HEK293T (cell line): ENCODE measurements at places on chromosomes 2 and 18.

GRCh38 chr2:218343591-218343990 lies 13.1 kb upstream of the CATIP start:
- no peak for DNase-seq

GRCh38 chr2:238652771-238653157 lies 195.1 kb upstream of the TWIST2 start:
- no peak for DNase-seq

DNA sequence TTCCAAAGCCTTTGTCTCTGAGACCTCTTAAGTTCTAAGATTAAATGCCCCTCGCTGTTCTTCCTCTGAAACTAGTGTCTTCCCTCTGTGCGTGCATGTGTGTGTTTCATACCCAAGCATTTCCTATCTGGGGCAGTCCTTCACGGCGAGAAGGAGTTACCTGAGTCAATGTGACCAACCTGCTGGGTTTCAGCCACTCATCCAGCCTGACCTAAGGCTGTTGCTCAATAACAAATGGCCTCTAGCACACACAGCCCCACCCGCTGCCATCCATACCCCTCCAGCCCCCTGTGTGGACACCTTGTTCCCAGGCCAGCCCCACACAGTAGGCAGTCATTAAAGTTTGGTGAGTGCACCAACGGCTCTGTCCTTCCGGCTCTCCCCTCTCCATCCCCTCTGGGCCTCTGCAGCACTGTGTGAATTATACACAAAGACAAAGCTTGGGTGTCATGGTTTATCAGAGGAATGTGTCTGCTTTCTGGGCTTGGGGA lies 53.8 kb upstream of the FOSL2 start:
- DNase-seq, result no peak

GRCh38 chr2:176960736-176961520 lies 251.7 kb upstream of the HNRNPA3 start:
- peak; percentile 16 for DNase-seq

DNA sequence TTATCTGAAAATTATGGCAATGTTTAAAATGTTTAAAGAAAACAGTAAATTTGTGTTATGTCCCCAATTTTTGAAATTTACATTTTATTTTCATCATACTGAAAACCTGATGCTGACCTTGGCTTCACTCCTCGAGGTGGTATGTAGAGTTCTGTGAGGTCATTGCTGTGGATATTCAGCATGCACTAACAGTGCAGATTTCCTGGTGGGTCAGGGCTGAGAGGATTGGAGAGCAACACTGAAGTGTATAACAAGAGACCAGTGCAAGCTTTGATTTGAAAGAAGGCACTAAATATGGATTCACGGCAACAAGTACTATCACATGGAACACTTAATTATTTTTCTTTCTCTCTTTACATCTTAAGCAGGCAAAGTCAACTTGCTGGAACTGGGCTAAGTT lies 134.1 kb downstream of the SLC8A1 start:
- no peak for DNase-seq

- no peak for DNase-seq
Observed at GRCh38 chr2:1052771-1053191, 102.1 kb downstream of the SNTG2 start.

- no peak for DNase-seq
Observed at GRCh38 chr2:200578778-200579177, 7.0 kb upstream of the AOX1 start.

DNA sequence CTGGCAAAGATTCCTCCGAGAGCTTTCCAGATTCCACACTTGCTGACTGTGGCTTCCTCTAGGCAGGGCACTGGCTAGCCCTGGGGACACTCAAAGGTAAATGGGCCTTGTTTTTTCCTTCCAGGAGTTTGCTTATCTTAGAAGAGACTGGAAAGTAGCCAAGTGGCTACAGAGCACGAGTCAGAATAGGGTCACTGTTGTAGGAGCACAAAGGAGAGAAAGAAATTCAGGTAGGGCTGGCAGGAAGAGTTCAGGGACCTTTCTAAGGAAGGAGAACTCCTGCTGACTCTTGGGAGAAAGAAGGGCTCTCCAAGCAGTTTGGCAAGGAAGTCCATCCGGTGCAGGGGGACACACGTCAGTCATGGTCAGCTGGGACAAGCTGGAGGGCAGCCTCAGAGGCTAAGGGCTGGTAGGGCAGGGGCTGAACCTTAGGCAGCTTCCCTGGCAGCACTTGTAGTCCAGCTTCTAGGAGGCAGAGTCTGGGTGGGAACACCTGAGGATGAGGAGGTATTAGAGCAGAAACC lies 39.5 kb downstream of the NIFK start:
- no peak for DNase-seq

DNA sequence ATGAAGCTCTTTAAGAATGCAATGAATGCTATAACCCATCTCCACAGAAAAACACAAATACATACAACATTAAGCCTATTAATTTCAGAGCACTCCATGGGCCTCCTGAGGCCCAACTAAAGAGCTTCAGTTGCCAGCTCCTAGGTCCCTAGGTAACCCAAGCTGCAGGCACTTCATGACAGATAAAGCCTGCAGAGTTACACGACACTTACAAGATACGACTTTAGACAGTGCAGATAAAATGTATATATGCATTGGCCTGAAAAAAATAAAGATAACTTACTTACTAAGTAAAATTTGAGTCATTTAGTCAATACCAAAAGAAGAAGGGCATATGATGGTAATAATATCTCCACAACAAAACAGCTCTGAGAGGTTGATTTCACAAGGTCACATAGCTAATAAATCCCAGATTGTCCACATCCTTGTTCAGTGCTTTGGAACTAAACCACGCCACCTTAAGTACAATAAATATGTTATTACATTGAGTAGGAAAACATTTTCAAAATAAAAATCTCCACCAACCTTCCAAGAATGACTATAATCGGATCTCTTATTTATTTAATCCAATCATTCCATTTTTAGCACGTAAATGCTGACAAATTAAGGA lies 3.4 kb downstream of the MAP4K3 start:
- no peak for DNase-seq
